ENCODE measurements at places on chromosomes 16 and 17. TPM values are rescaled to one million over a fixed set of nuclear protein-coding genes. Genes with fewer than 3 reads are reported as not detected.

The SECTM1 gene
- 2.2 TPM for total RNA-seq

The CCL8 gene
- 0.16 TPM for total RNA-seq

The PDILT gene
- total RNA-seq: not detected

The CES4A gene
- 0.49 TPM for total RNA-seq

The KRTAP4-5 gene
- not detected for total RNA-seq

The CETP gene
- 15.9 TPM for total RNA-seq

The IL34 gene
- total RNA-seq: 14.3 TPM

The STAC2 gene
- total RNA-seq: not detected
